H4 (cell line): ENCODE measurements at places on chromosomes 7 and 10. TPM values are rescaled to one million over a fixed set of nuclear protein-coding genes. Genes with fewer than 3 reads are reported as not detected.

GRCh38 chr10:70659306-70659705, 13.0 kb upstream of the ADAMTS14 start:
- no peak for DNase-seq

DNA sequence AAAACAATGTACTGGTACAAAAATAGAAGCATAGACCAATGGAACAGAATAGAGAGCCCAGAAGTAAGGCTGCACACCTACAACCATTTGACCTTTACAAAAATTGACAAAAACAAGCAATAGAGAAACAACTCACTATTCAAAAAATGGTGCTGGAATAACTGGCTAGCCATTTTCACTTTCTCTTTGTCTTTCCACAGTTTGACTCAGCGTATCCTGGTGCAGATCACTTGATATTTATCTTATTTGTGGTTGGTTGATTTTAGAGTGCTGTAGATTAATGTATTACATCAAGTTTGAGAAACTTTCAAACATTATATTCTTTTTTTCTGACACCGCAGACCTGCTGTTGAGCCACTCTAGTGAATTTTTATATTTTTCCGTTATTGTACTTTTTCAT, 381.4 kb downstream of the DGKB start:
- peak; percentile 85 for DNase-seq

- no peak for DNase-seq
Measured at GRCh38 chr10:29888321-29888720, 171.1 kb downstream of the JCAD start.

GRCh38 chr10:63919575-63920279, 398.5 kb downstream of the REEP3 start:
- no peak for DNase-seq

GRCh38 chr7:115340828-115341227, 418.9 kb downstream of the MDFIC start:
- peak; percentile 41 for DNase-seq

DNA sequence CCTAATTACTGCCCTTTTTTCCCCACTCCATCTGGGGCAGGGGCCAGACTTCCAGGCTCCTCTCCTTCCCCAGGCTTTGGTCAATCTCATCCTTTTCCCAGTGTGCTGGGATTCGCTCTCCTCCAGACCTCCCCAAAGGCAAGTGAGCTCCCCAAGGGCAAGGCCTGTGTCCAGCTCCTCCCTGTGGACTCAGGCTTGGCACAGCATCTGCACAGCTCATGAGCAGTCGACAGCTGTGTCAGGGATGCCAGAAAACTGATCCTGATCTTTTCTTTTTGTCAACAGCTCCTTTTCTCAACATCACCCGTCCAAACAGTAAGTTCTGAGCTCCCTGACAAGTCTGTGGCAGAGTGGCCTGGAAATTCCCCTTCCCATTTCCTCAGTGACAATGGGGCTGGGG, 67.1 kb downstream of the C10orf120 start:
- no peak for DNase-seq

DNA sequence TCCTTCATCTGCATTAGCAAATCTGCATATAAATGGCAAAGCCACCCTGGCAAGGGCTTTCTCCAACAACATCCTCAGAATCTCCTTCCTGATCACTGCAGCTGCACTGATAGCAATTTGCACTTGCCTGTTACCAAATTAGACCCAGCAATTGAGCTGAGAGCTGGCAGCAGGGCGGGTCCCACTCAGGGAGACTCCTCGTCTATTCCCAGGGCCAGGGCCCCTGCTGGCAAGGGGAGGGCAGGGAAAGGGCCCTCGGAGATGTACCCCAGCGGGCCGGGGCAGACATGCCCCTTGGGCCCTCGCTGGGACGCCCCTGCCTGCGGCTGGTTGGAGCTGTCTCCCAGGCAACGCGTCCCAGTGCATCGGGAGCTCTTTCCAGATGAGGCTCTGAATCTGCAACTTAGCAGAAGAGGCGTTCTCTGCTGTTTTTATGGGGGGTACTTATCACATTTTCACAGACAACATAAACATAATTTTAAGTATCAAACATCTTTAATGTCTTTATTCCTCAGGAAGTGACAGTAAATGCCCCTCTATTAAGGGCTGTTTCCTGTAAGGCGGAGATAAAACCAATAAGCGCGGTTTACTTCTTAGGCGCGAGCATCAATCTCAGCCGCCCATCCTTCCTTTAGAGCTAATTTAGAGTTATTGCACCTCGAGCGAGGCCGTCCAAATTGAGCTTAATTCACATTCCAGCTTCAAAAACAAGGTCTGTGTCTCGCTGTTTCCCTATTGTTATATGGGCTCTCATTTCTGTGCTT, 249.0 kb upstream of the PPP2R2D start:
- no peak for DNase-seq

DNA sequence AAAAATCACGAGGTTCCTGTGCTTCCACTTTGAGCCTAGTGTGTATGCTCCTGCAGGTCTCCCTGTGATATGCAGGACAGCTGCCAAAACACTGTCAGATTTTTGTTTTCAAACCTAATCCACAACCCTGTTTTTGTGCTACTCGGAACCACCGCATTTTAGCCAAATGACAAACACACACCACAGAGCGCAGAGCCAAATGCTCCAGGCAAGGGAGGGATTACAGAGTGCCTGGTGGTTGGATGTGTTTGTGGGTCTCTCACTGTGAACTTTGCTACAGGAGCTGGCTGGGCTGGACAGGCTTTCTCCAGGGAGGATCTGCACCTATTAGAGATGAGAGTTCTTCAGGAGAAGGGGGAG, 5.7 kb upstream of the RBM28 start:
- DNase-seq = no peak

GRCh38 chr7:147279964-147280374, 1163.4 kb downstream of the CNTNAP2 start:
- DNase-seq = peak; percentile 13

DNA sequence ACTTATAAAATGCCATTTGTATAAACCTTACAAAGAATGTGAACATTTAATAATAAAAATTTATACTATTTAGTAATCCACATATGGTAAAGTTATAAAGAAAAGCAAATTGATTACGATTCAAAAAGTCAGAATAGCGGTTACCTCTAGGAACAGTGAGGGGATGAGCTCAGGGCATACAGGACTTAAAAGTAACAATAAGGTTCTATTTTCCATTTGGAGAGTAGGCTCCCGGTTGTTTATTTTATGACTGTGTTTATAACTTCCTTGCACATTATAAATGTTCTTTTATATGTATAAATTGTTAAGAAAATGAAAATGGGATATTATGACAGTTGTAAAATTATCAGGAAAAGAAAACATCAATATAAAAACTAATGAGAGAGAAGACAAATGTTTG, 135.7 kb downstream of the AVL9 start:
- DNase-seq = no peak

DNA sequence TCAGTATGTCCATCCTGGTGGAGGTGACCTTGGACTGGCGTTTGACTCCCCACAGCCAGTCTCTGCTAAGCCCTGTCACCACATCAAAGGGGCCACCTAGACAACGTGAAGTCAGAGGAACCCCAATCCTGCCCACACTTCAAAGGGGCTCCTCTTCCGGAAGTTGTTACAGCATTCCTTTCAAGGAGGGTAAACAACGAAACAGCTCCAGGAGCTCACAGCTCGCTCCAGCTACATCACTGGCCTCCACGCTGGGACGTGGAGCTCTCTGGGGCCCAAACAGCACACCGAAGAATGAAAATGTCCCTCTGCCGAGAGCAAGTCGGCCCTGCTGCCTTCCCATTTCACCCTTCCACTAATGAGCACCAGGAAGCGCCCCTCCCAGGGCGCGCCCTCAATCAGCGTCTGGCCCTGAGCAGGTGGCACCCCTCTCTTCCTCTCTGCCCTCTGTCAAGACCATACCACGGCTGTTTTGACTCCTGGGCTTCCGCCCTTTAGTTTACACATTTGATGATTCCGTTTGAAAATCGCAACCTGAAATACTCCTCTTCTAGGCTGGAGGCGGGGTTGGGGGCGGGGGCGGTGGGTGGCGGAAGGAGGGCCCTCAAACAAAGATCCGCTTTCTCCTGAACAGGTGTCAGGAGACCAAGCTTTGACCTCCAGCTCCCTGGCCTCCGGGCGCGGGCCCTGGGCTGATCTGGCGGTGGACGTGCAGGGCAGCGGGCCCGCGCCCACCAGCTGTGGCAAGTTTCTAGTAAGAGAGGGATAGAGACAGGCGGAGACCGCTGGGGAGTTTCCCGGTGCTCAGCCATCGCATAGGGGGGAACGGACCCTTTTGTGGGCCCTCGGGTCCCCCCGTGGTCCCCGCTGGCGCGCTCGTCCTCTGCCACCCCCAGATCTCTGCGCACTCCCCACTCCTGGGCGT, 53.1 kb upstream of the KDM7A start:
- no peak for DNase-seq

DNA sequence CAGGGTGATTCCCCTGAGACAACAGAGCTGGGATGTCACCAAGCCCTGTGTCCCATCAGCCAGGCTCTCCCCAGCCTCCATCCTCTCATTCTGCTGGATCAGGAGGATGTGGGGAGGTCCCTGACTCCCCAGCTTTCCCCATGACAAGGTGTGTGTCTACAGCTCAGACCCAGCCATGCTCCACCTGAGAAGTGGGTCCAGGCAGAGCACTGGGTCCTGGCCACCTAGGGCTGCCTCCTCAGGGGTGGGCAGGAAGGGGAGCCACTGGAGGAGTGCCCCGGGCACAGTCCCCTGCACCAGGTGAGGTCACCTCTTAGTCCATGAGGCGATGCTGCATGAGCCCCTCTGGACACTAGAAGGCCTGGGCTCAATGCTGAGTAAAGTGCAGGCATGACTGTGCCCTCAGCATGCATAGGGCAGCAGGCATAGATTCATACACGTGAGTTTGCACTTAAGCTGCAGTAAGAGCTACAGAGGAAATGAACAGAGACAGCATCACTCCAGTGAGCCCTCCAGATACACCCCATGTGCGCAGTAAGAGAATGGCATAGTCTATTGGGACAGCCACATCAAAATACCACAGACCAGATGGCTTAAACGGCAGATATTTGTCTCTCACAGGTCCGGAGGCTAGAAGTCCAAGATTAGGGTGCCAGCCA, 48.3 kb downstream of the ALOX5 start:
- no peak for DNase-seq

- peak; percentile 41 for DNase-seq
Measured at GRCh38 chr7:148916186-148916585, 32.1 kb upstream of the EZH2 start.

Gene PGAM2
- total RNA-seq = not detected in 2 replicates

Gene FAM25C
- total RNA-seq = not detected in 2 replicates

Gene C10orf67
- total RNA-seq = not detected in 2 replicates

Gene C7orf57
- total RNA-seq = 0.06 and 0.08 TPM in 2 replicates

Gene CYP3A4
- total RNA-seq = not detected in 2 replicates

Gene TEX36
- total RNA-seq = not detected in 2 replicates
